Vagina (tissue), 2 donors: ENCODE measurements at places on chromosomes 4 and X.

DNA sequence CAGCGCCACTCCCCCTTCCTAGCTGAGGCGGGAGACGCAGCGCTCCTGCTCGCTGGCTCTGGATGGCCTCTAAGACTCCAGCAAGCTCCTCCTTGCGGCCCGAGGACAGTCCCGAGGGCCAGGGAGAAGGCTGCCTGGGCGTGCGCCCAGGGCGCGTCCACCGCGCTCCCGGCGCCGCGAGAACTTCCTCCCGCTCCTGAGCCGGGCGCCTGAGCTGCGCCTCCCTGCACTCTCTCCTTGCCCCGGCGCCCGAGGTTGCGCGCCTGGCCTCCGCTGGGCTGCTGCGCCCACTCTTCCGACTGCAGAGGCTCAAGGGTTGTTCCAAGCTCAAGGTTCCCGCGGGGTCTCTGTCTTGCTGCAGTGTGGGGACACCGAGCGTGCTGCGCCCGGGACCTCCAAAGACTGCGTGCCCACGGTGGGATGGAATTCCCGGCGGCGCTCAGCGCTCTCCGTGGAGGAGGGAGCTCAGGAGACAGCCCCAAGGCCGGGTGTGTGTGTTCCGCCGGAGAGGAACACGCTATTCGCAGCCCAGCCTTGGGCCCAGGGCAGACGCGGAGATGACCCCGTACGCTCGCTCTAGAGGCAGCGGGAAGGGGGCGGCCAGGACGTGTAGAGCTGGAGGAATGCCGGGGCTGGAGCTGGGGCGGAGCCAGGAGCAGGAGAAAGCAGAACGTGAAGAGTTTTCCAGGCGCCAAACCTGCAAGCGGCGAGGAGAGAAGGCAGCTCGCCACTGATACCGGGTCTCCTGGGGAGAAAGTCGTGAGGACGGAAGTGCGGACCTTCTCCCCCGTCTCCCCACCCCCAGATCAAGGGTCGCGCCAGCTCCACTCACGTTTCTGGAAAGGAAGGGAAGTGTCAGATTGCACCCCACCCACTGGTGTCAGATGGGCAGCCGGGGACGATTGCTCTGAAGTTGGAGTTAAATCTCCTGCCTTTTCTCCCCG, at the start of gene ARHGAP6:
Gene ARHGAP6 (minus strand): TSS at position 753 of the 944 bp plus-strand sequence. CDS start 1,092 bp downstream, outside the sequence.
- DNase-seq: no peak

DNA sequence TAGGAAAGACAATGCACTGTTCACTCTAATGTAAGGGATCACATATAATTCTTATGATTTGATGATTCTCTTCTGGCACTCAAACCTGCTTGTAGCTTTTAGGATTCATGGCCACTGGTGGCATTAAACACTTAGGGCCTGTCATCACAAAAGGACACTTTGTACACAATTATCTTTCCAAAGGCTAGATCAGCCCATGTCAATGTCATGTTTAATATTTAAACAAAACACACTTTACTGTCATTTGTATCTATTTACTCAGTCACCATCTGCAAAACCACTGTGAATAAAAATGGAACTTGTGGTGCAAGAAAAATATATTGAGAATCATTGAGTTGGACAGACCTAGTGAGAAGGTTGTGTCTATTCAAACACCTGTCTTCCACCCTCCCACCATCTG, 83.6 kb upstream of the TTC29 start:
- DNase-seq: no peak

- no peak for DNase-seq
Measured at GRCh38 chr4:7383266-7383665, 51.5 kb downstream of the PSAPL1 start.

DNA sequence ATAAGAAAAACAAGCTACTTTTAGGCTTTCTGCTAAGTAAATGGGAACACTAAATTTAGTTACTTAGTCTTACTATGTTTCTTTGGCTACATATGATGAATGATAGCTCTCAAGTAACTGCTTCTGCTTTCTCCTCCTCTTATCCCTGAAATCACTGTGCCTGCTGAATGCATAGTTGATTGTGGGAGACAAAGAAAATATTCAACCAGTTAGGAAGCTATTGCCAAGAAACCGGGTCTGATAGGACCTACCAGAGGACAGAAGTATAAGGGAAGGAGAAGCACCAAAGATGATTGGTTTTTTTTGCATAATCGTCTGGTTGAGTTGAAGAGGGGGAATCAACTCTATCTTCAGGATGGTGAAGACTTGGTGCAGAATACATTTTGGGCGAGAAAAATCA, 28.0 kb upstream of the NDUFC1 start:
- no peak for DNase-seq

GRCh38 chr4:140256941-140257340, 103.0 kb upstream of the MAML3 start:
- DNase-seq: no peak
